ENCODE measurements at places on chromosomes 3 and 15.
A peak's percentile ranks its signal among the peaks of the same experiment; 100 is the strongest.

DNA sequence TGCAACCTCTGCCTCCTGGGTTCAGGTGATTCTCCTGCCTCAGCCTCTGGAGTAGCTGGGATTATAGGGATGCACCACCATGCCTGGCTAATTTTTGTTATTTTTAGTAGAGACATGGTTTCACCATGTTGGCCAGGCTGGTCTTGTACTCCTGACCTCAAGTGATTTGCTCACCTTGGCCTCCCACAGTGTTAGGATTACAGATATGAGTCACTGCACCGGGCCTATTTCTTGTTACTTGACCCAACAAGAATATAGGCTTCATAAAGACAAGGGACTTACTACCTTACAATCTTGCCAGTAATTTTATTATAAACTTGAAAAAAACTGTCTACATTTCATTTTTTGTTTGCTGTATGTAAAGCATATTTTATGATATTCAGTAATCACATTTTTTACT lies 21.4 kb upstream of the ZBTB47 start:
- no peak for DNase-seq

- peak; percentile 68 for DNase-seq
These were observed 103.6 kb upstream of the ICE2 start for GRCh38 chr15:60582370-60583036.

- DNase-seq = no peak
These were observed 30.5 kb downstream of the ACAN start for GRCh38 chr15:88833731-88834100.

GRCh38 chr3:16511681-16512434 lies 1.6 kb downstream of the RFTN1 start:
- DNase-seq = peak; percentile 84

GRCh38 chr3:25362118-25362517 lies 65.9 kb upstream of the RARB start:
- DNase-seq = no peak
